Dermis blood vessel endothelial cell (primary cell): ENCODE measurements at places on chromosomes 16 and 17. TPM values are rescaled to one million over a fixed set of nuclear protein-coding genes. Genes with fewer than 3 reads are reported as not detected.

HOXB9 gene
- total RNA-seq, result 0.47 and 1.0 TPM in 2 replicates

GSG1L gene
- total RNA-seq, result not detected in 2 replicates

ABCA9 gene
- total RNA-seq, result 3.2 and 3.3 TPM in 2 replicates

CD300E gene
- total RNA-seq, result not detected in 2 replicates

CSH2 gene
- not detected in 2 replicates for total RNA-seq

STAC2 gene
- total RNA-seq, result 0.05 and 0.34 TPM in 2 replicates

P3H4 gene
- 65.4 and 79.3 TPM in 2 replicates for total RNA-seq

TERB1 gene
- 0.17 TPM in 1 of 2 replicates, not detected in the other for total RNA-seq

ALDOA gene
- total RNA-seq, result 286 and 586 TPM in 2 replicates

LGALS9B gene
- total RNA-seq, result not detected in 2 replicates

TMIGD1 gene
- total RNA-seq, result not detected in 2 replicates

MFSD11 gene
- total RNA-seq, result 29.5 and 37.8 TPM in 2 replicates

CDH8 gene
- not detected in 2 replicates for total RNA-seq

ADGRG3 gene
- 2.7 and 4.6 TPM in 2 replicates for total RNA-seq

- DNase-seq, result peak; percentile 34
Measured at GRCh38 chr16:74107795-74108610, 188.6 kb upstream of the PSMD7 start.

GRCh38 chr17:39675390-39676082 lies 7.3 kb downstream of the PNMT start:
- no peak for DNase-seq

- DNase-seq, result no peak
Measured at GRCh38 chr16:676565-676902, 1.1 kb downstream of the RHBDL1 start.

DNA sequence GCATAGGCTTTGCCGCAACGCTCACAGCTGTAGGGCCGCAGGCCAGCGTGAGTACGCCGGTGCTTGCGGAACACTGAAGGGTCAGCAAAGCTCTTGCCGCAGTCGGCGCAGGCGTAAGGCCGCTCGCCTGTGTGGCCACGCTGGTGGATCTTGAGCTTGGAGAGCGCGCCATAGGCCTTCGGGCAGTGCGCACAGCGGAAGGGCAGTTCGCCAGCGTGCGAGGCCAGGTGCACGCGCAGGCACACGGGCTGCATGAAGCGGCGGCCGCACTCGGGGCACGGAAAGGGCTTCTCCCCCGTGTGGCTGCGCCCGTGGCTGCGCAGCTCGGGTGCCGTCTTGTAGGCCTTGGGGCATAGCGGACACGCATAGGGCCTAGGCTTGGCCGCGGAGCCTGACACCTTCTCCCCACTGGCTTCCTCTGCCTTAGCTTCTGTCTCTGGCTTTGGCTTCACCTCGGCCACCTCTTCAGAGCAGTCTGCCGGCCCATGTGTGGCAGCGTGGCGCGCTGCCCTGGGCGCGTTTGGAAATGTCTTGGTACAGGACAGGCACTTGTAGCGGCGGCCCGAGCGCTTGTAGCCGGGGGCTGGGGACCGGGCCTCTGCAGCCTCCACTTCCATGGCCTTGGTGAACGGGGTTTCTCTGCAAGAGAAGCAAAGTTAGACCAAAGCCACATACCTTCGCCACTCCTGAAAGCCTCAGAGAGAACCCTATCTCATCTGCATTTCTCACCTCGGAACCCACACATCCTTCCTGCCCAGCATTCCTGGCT lies 10.0 kb downstream of the ZNF668 start:
- DNase-seq, result peak; percentile 34

- no peak for DNase-seq
Measured at GRCh38 chr17:42087736-42088705, 10.3 kb downstream of the ZNF385C start.

DNA sequence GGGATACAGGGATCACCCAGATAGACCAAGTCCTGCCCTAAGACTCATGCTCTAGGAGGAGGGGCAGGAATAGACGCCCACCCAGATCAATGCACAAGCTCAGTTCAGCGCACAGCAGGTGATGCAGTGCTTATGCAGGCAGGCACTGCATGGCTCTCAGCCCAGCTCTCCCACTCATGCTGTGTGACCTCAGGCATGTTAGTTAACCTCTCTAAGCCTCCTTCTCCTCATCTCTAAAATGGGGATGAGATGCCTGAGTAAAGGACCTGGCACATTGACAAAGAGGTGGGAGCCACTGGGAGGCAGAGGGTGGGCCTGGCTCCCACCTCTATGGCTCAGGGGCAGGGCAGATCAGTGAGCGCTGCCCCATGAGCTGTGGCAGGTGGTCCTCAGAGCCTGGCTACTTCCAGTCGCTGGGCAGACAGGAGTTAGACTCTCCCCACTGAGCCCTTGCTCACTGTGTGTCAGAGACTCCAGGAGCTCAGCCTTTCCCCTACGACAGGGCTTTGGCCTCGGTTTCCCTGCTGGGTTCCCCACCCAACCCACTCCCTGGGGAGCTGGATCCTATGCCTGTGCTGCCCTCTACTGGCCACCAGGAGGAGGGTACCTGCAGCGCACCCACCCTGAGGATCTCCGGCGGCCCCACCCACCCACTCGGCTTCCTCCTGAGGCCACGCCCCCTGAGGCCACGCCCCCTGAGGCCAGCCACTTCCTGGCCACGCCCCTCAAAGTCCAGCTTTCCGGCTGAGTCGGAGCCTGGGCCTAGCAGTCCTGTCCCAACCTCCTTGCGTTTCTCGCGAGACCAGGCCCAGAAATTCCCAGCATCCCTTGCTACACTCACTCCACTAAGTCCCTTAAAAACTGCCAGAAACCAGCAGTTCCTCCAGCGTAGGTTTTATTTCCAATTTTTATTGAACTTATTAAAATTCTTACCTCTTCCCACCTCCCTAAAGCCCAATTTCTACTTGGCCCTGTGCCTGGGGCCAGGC lies 196.1 kb downstream of the GSG1L start:
- peak; percentile 87 for DNase-seq

DNA sequence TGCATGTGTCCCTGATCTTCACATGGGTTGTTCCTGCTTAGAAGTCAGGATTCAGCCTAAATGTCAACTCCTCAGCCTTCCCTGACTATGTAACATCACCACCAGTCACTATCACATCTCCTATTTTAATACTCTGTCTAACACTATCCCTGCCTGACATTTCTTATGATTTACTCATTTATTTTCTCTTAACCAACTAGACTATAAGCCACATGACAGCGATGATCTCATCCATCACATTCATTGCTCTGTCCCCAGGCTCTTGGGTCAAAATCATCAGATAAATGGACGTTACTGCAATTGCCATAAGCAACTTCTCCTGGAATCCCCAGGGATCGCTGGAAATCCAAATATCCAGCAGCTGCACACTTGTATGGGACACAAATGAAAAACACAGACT lies 15.7 kb downstream of the CDRT4 start:
- DNase-seq, result no peak

DNA sequence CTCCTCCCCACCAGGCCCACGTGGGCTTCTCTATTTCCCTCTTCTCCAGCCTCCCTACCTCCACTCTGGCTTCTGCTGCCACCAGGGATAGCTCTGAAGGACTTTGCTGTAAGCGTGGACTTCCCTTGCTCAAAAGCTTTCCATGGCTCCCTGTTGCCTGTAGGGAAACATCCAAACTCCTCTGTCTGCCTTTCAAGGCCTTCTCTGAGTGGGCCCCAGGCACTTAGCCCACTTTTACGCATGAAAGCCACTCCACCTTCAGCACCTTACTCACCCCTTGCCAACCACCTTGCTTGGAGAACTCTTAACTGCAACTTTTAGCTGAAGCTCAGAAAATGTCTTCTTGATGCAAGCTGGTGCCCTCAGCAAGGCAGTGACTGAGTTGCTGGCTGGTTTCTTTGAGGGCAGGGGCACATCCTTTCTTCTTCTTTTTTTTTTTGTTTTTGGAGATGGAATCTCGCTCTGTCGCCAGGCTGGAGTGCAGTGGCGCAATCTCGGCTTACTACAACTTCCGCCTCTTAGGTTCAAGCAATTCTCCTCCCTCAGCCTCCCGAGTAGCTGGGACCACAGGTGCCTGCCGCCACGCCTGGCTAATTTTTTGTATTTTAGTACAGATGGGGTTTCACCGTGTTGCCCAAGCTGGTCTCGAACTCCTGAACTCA lies 52.0 kb upstream of the DLX4 start:
- no peak for DNase-seq

GRCh38 chr17:36136439-36136838 lies 32.8 kb downstream of the CCL4 start:
- DNase-seq, result no peak

GRCh38 chr17:34556384-34556783 lies 23.0 kb upstream of the TMEM132E start:
- peak; percentile 40 for DNase-seq

- no peak for DNase-seq
Measured at GRCh38 chr17:9670596-9670995, 25.3 kb downstream of the USP43 start.

DNA sequence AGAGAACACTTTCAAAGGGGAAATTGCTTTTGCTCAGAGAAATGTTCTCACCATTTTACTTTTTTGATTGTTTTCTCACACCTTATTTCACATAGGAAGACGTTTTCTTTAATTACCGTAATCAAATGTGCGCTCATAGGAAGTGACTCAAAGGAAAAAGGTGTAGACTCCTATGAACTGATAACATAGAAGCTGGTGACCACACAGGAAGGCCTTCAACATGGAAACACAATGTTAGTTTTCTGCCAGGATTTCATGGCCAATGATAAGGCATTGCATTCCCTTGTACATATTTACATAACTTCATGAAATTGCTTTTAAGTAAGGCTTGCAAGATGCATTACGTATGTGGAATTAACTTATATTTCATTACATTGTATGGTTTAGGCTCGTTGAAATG lies 40.9 kb upstream of the KCNJ16 start:
- DNase-seq, result peak; percentile 98

GRCh38 chr16:11355862-11356261 lies 10.6 kb downstream of the RMI2 start:
- no peak for DNase-seq

- DNase-seq, result no peak
Measured at GRCh38 chr16:52755396-52755795, 208.5 kb upstream of the TOX3 start.

DNA sequence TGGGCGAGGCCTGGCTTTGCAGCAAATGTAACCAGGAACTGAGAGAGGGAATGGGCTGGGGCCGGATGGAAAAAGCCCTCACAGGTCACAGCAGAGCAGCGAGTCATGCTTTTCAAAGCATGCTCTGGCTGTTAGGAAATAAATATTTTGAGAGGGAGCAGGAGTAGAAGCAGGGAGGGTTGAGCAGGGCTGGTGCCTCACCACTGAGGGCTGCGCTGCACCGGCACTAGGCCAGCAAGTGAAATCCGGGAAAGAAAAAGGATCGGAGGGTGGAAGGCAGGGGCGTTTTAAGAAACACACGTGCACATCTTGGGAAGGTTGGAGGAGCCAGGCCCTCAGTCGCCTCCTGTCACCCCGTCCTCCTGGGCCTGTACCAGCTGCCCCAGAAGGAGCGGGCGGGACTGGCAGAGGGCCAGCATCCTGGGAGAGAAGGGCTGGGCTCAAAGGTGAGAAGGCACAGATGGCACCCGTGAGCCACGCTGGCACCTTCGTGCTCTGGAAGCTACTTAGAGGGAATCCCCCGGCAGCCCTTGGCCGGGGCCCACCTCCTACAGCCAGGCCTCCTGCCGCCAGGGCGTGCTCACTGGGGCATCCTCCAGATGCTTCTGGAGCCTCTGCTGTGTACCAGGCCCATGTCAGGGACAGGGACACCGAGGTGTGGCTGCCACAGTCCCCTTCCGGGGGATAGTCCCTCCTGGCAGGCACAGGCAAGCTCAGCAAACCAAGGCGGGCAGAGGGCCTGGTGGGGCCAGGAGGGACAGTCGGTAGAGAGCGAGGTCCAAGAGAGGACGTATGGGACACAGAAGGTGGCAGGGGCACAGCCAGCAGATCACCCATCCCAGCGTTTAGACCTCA lies 71.5 kb upstream of the PLCG2 start:
- DNase-seq, result no peak

DNA sequence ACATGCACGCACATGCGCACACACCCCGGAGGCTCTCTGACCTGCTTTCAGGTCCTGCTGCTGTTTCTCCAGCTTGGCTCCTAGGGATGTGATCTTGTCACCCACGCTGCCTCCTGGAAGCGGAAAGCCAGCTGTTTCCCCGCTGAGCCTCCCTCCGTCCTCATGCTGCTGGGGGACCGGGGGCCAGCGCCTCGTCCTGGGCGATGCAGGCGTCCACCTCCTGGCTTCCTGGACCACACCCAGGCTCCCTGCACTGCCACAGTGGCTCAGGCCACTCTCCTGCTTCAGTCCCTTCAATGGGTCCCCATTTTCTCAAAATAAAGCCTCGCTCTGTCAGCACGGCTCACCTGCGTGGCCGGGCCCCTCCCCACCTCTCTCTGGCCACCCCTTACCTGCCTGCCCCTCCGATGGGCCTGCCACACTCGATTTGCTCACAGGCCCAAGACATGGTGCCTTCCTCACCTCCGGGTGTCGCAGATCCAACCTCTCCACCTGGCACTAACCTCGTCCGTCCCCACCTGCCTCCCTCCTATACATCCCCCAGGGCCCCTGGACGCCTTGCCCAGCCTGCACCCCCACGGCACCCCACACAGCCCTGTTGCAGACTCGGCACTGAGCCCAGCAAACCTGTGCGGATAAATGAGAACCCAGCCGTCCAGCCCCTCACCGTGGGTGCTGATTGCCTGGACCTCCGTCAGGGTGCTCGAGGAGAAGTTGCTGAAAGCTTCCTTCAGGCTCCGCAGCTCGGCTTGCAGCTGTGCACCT lies 6.6 kb downstream of the ASGR2 start:
- no peak for DNase-seq

DNA sequence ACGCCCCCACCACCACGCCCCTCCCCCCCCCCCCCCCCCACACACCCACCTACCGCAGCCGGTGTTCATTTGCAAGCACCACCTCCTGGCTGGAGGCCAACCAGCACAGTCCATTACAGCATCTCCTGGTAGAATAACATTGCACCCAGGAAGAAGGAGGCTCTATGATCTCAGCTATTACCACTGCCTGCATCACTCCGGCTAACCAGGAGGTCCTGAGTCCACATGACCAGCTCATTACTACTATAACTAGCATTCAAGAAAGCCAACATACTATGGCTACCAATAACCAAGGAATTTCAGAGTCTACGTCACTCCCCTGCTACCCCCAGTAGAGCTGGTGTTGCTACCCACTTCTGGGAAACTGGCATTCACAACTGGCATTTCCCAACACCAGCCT lies 81.1 kb upstream of the ALOX12 start:
- DNase-seq, result no peak

- peak; percentile 42 for DNase-seq
Measured at GRCh38 chr17:17675925-17676534, 5.2 kb upstream of the RAI1 start.

DNA sequence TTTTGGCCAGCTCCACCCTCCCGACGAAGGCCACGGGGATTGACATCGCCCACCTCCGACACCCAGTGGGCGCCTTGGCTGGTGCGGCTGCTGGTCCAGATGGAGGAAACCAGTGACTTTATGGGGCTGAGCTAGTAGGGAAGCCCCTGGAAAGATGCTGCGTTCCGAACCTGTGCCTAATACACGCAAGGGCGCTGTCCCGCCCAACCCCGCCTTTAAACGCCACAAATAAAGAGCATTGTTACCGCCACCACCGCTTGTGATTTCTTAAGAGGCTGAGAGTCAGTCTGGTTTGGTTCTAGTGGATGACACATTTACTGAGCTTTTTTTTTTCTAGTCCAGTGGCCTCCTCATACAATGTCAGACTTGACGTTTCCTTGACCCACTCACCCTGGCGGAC lies 107.9 kb downstream of the AATF start:
- no peak for DNase-seq

GRCh38 chr16:11408216-11408615 lies 63.0 kb downstream of the RMI2 start:
- no peak for DNase-seq
